Activated T-cell treated with anti-CD3 and anti-CD28 coated beads for 1 hour (primary cell): ENCODE measurements at places on chromosomes 3 and 15.

- no peak for DNase-seq
Measured at GRCh38 chr3:81216192-81216591, 545.3 kb downstream of the GBE1 start.

DNA sequence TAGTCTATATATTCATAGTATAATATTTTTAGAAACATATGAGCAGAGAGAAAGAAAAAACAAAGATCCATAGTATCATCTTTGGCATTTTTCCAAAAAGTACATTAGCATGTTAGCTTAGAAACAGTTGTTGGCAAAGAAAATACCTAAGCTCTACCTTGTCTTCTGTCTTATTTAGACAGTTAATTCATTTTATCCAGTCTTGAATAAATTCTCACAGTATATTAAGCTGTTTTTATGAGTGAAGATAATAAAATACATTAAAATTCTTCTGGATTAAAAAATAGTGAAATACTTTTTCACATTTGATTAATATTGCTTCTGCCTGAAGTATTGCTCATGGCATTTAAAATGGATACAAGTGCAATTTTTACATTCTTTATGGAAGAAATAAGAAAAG is 145.2 kb downstream of the ZIC1 start:
- DNase-seq = no peak

DNA sequence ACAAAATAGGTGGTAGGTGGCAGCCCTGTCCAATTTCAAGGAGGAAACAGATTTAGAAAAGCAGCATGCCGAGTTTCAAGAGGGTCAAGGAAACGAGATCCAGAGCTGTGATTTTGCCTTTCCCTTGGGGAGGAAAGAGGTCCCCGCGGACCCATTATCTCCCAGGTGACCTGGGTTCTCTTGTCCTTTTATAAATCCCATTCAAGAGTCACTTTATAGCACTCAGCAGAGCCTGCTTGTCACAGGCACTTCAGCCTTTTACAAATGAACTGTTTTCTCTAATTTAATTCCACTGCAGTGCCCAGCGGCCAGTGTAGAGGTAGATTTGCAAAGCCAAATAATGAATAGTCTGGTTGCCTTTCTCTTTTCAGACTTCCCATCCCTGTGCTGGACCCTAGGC is 99.9 kb downstream of the CD47 start:
- no peak for DNase-seq

GRCh38 chr3:179882292-179882691 is 154.4 kb downstream of the PEX5L start:
- no peak for DNase-seq

GRCh38 chr3:136642711-136643110 is 109.5 kb downstream of the STAG1 start:
- no peak for DNase-seq

DNA sequence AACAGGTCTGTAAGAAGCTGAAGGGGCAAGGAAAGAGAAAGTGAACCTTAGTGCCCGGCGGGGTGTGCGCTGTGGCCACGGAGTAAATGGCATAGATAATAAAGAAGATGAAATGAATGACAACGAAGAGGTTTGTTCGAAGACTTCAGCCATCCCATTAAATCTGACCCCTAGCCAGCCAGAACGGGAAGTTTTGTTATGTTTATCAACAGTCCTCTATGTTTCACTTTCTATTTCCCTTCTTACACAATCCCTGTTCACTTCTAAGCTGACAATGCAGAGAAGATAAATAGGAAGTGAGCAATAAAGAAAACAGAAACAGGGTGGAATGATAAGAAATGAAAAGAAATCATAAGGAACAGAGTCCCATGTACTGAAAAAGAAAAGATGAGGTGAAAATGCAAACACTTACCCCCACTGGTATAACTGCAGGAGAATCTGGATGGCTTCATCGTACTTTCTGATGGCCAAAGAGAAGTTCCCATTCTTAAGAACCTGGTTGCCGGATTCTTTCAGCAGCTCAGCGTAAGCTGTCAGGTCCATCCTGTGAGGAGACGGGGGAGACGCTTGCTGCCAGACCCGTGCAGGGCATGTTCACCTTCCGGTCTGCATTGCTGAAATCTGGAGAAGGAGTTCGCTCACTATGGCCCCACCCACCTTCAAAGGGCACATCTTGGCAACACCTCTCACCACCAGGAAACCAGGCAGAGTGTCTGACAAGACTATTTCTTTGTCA is 36.8 kb downstream of the TRANK1 start:
- DNase-seq = peak; percentile 54

- DNase-seq = no peak
Measured at GRCh38 chr3:13203398-13204176, 130.4 kb upstream of the IQSEC1 start.
